ENCODE measurements at places on chromosomes 6 and 20.

DNA sequence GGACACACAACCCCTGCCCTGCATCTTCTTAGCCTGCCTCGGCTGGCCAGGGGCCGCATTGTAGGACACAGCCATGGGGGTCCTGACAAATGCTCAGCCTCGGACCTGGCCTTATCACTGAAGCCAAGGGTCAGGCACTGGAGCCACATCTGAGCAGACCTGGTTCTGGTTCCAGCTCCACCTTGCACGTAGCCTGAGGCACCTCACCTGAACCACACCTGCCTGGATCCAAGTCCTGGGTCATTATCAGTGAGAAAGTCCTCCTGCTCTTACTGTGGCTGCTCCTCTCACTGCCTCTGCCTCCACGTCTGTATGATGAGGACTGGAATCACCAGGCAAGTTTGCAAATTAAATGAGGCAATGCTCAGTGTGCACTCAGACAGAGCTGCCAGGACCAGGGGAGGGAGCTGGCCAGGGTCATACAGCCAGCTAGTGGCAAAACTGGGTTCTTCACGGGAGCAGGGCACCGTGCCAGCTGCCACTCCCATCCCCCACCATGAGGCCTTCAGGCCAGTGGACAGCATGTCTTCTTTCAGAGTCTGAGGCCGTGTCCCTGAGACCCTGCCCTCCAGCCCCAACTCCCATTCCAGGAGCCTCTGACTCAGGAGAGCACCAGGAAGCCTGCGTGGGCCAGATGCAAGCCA is 40.2 kb downstream of the MRPL14 start:
- DNase-seq: no peak

DNA sequence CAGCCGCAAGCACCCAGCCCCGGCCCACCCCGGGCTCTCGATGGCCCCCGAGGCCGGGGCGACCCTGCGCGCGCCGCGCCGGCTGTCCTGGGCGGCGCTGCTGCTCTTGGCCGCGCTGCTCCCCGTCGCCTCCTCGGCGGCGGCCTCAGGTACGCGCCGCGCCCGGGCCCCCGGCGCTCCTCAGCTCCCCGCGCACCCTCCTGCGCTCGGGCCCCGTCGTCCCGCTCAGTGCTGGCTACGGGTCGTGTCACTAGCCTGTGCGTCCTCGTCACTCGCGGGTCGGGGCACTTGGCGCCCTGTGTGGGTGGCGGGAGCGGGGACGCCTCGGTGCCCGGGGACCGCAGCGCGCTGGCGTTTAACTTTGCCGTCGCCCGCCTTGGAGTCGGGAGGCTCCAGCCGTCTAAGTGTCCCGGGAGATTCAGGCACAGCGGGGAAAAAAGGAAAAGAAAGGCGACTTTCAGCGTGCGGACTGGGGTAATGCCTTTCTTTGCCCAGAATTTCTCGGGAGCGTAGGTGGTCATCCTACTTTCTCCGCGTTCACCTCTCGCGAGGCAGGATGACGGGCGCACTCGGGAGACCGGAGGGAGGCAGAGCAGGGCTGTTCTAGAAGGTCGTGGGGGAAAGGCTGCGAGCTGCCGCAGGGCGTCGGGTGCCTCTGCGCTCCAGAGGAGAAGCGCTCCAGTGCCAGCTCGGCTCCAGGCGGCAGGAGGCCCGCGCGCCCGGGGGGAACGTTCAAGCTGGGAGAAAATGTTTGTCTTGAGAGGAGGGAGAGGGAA is 545 bp downstream of the FNDC1 start:
- DNase-seq: no peak

DNA sequence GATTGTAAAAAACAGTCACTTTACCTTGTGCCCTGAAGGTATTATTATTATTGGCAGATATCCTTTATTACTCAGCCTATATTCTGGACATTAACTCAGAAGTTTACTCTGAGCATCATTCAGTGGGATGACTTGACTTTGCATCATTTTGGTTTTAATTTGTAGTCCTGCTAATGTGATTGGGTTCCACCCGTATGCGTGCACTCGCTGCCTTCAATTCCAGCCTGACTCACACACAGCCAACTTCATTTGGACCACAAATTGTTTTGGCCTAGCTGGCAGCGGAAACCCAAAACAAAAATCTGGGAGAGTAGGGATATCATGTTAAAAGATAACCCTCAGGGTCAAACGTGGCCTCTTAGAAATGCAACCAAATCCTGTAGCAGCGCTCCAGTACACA is 704.4 kb upstream of the SLC35B3 start:
- no peak for DNase-seq

- DNase-seq: no peak
Observed at GRCh38 chr6:35895560-35895959, 25.3 kb downstream of the SRPK1 start.

DNA sequence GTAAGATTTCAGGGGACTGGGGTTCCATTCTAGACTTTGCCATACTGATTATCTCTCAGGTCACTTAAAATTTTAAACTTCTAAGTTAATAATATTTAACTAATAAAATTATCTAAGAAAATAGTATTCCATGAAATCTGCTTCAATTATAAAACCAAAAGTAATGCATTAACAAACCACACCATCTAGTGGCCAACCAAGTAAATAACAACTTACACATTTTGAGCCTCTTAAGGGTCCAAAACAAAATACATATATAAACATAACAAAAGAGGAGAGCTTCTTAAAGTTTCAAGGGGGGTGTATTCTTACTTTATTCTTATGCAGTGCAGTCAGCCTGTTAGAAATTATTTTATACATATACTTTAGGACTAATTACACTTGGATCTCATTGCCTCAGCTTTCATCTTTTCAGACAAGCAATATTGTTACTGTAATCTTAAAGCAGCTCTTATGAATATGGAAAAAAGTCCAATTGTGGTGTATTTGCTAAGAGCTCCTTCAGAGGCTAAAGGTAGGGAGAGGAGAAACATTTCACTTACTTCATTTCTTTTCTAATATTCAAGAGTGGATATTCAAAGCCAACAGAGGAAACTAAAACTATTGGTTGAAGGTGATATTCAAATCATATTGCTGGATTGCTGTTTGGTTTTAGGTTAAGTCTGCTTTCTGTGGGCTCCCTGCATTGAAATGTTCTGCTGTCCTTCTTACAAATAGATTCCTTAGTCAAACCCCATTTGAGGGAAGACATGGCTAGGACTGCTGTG is 199.7 kb upstream of the SIM1 start:
- DNase-seq: no peak

GRCh38 chr6:159826004-159826403 is 25.9 kb downstream of the PNLDC1 start:
- no peak for DNase-seq

All from activated gamma-delta T cell treated with anti-CD3 and anti-CD28 coated beads, Interleukin-2, amount 50 U/mL, for 16 hours (primary cell).